ENCODE measurements at places on chromosomes 12 and 14.

GRCh38 chr12:78403136-78403535 is 461.4 kb upstream of the SYT1 start:
- no peak for DNase-seq

DNA sequence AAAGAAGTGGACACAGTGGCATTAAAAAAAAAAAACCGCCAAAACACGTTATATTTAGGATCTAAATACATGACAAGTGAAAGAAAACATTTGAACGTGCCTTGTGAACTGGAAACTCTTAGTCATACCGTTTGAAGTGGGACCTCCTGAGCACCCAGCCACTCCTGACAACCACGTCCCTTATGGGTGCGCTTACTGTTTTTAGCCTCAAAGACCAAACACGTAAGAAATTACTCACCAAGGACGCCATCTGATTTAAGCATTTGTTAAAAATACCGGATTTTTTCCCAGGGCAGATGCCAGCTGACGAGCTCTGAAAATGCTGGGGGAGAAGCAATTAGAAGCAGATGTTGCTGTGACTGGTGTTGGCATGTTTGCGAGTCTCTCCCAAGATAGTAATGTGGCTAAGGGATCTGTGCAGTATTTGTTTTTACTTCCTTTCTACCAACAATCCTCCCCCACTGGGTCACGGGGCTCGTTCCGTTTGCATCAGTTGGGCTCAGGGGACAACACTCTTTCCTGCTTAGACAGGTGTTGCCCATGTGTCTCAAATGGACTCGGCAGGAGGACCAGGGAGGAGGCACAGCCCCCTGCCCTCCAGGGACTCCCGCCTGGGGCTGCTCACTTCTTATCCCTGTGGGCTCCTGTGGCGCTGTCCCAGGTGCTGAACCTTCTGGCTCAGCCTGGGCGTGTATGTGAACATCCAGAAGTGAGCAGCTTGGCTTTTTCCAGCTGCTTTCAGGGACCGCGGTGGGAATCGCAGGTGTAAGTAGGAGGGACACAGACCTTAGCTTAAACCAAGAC is 101.0 kb downstream of the BEGAIN start:
- peak; percentile 38 for DNase-seq

DNA sequence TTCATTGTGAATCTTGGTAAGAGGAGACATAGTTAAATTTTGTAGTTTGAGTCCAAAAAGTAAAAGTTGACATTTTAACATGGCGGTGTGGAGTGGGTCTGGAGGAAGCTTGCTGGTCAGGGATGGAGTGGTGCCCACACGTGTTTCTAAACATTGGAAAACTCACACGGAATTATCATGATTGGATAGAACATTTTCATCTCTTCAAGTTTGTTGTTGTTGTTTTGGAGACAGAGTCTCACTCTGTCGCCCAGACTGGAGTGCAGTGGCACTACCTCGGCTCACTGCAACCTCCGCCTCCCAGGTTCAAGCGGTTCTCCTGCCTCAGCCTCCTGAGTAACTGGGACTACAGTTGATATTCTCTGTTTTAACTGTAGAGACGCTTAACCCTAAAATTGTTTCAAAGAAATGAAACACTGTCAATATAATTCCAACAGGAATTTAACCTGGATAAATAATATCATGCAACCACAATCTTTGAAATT is 502 bp upstream of the MBIP start:
- DNase-seq, result no peak

- peak; percentile 64 for DNase-seq
Measured at GRCh38 chr12:53190108-53190729, 9.5 kb upstream of the CSAD start.
